ENCODE measurements at places on chromosomes 6 and 20.

- DNase-seq = no peak
Observed at GRCh38 chr6:155154158-155154830, 109.5 kb upstream of the CLDN20 start.

DNA sequence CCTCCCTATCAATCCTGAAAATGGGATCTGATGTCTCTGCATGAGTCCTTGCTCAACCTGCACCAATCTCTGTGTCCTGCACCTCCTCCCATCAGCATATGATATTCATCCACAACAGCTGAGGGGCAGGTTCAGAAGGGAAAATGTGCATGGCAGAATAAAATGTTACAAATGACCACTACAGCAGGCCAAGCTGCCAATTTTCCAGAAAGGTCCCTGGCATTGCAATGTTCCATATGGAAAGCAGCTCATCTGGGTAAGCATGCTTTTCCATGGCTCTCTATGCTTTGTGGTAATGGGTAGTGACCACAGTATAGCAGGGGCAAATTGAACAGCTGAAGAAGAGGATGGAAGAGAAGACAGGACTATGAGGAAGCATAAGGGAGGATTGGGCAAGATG, 841.2 kb upstream of the FLRT3 start:
- DNase-seq = no peak

DNA sequence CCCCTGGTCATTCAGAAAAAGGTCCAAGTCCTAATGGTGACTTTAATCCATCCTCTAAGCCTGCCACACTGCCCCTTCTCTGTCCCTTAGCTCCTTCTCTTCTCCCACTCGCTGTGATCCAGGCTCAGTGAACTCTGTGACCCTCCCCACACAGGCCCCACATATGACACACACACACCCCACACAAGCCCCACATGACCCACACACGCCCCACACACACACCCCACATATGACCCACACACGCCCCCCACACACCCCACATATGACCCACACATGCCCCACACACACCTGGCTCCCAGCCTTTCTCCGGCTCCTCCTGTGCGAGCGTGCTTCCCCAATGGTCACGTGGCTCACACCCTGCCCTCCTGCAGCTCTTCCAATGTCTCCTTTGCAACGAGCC, 528.4 kb upstream of the AGPAT4 start:
- no peak for DNase-seq

- DNase-seq = no peak
Observed at GRCh38 chr20:31967830-31968249, at the start of gene XKR7. TSS of gene XKR7 (plus strand) at chr20:31968151. CDS start at chr20:31968176, 25 bp downstream.

GRCh38 chr20:46206025-46206424, 87.9 kb downstream of the CD40 start:
- DNase-seq = no peak

GRCh38 chr6:148001844-148002642, 340.6 kb upstream of the SASH1 start:
- DNase-seq = no peak

- DNase-seq = no peak
Observed at GRCh38 chr6:51830666-51831065, 256.7 kb downstream of the PKHD1 start.

- DNase-seq = no peak
Observed at GRCh38 chr6:14802514-14803160, 443.2 kb upstream of the JARID2 start.

DNA sequence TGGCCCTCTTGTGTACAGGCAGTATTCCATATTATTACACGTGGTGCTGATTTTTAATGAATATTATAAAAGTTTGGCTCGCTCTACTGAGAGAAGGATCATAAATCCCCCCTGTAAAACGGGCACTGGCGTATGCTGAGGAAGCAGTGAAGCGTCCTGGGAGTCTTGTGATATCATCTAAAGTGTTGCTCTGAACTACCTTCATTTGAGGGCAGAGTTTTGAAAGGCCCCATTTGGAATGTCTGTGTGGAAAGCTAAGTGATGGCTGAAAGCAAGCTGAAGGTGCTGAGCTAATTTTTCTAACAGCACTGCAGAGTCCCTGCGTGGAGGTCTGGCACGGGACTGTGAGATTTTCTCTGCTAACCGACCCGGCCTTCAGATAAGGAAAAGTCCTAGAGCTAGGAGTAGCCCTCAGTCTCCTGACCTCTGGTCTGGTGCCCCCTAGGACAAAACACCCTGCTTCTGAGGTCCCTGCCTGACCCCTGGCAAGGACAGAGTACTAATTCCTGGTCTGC, 1.3 kb upstream of the BACH2 start:
- DNase-seq = no peak

DNA sequence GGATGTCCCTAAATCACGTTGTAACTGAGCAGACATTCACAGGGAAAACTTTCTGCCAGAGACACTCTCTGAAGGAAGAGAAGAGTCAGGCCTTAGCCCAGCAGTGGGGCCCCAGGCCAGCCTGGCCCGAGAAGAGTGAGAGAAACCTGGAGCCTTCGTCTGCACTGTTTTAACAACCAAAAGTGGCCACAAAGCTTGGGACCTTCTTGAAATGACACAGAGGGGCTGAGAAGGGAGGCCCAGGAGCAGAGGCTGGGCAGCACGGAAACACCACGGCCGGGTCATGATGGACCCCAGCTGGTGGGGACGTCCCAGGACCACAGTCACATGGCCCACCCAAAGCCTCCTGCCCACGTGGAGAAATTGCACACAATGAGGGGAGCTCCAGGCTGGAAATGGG, 126.8 kb upstream of the THBS2 start:
- DNase-seq = no peak

GRCh38 chr6:99091985-99092384, 144.2 kb upstream of the FBXL4 start:
- no peak for DNase-seq

GRCh38 chr6:127554435-127555006, 22.5 kb upstream of the C6orf58 start:
- no peak for DNase-seq

DNA sequence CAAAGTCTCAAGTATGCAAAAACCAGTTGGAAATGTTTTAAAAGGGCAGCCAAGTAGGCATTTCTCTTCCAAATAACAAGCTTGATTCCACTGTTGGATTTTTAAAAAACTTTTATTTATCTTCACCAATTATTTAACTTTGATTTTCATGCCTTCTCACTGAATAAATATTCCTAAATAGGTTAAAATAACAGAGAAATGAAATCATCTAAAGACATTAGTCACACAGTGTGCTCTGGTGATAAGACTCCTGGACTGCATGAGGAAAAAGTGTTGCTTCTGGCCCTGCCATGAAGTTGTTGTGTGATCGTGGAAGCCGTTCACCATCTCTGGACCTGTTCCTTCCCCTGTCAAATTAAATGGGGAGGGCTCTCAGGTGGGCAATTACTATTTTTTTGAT, 33.8 kb upstream of the IGF2R start:
- DNase-seq = no peak

- DNase-seq = no peak
Observed at GRCh38 chr6:159700970-159701369, 7.9 kb upstream of the SOD2 start.

- DNase-seq = no peak
Observed at GRCh38 chr6:158048589-158048988, 66.9 kb downstream of the SYNJ2 start.

- DNase-seq = no peak
Observed at GRCh38 chr6:76683985-76684384, 611.5 kb upstream of the IMPG1 start.

DNA sequence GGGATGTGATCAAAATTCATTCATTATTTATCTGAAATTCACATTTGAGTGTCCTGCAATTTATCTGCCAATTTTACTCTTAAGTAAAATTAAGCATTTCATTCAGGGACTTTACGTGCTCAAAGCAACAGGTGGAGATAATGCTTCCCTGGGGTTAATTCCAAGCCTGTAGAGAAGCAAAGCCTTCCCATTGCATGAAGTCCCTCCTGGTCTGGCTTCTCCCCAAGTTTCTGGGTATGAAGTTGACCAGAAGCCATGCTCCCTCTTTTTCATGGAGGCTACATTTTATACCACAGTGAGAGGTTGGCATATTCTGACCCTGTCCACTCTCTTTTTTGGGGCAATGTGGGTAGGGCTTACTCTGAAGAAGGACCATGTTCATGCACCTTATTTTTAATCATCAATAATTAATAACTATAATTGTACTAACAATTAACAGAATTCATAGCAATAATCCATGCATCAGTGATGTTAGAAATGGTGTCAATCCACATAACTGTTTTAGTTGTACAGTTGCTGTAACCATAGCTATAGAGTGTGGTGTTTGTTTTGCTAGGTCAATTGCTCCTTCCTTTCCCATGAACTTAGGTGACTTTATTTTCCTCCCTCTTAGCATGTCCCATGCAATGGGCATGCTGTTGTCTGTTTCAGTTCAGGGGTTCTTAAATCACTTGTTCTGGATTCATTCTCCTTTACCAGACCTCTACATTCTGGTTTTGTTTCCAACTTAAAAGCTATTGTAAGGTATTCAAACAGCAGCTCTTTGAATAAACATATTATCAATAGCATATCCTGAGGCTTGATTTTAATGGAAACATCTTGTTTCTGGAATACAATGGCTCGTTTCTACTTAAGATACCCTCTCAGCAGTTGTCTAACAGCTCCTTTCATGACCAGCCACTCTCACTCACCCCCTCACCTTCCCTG, 1.5 kb downstream of the LAMA4 start:
- DNase-seq = no peak

GRCh38 chr6:134097114-134097707, 44.8 kb upstream of the SLC2A12 start:
- DNase-seq = peak; percentile 10

GRCh38 chr20:51510936-51511605, 31.4 kb downstream of the NFATC2 start:
- DNase-seq = no peak
